ENCODE measurements at places on chromosomes 4 and X.

GRCh38 chr4:75736862-75737261 is 12.5 kb downstream of the USO1 start:
- DNase-seq: no peak

DNA sequence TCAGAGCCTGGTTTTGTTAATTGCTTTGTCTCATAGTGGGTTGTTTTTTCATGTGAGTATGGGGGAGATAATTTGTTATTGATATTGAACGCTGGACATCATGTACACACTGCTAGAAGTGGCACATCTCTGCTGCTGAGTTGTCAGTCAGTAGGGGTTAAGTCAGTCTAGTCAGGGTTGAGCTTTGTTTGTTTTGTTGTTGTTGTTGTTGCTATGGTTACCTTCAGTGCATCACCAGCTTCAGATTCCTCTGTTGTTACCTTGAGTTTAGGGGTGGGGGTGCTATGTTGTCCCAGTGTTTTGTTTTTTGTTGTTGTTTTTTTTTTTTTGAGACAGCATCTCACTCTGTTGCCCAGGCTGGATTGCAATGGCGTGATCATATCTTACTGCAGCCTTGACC is 9.9 kb downstream of the YIPF6 start:
- no peak for DNase-seq

DNA sequence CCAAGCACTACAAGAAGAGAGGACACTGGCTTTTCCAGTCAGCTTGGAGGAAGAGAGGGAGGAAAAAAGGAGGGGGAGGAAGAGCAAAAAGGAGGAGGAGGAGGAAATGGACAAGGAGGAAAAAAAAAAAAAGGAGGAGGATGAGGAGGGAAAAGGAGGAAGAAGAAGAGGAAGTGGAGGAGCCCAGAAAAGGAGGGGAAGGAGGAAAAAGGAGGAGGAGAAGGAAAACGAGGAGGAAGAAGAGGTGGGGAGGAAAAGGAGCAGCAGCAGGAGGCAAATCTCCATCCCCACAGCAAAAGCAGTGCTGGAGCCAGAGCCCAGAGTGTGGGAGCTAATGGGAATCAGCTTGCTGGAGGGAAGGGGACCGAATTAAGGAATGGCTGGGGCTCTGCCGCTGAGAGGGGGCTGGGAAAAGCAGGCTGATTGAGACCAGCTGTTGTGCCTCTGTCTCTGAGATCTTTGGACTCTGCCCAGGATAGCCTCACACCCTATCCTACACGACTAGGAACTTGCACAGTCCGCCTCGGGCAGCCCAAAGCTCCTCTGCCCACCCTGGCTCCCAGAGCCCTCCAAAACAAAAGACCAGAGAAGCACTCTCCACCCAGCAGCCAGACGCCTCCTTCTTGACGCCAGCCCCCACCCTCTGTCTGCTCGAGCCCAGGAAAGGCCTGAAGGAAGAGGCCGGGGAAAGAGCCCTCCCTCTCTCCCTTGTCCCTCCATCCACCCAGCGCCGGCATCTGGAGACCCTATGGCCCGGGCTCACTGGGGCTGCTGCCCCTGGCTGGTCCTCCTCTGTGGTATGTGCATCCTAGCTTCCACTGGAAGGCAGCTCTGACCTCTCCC is at the start of gene XPNPEP2:
TSS of gene XPNPEP2 (plus strand) at position 514 of the 843 bp plus-strand sequence. CDS start at position 749, 235 bp downstream.
- no peak for DNase-seq

DNA sequence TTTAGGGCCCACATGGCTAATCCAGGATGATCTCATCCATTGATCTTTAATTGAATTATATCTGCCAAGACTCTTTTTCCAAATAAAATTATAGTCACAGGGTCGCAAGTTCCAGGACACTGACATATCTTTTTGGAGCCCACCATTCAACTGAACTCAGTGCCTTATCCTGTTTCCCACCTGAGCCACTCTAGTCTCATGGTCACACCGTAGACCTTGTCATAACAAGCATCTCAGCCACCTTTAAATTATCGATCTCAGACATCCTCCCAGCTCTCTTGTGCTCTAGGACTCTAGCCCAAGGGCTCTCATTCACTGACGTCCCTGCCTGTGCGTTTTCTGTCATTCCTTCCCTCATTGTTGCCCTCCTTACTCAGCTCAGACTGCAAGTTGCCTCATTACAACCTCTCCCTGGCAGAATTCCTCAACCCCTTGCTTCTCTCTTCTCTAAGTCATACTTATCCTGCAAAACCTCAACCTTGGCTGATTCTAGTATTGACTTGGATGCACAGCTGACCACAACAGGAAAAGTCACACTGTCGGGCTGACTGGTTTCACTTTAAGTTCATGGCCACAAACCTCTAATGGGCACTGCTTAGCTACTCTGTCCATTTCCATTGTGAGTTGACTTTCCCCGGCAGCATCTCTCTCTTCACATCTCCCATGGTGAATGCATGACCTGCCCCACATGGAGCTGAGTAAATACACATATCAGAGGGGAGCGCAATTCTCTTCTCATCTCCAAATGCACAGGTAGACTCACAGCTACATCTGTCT is 91.0 kb upstream of the TRIM2 start:
- no peak for DNase-seq

- DNase-seq: peak; percentile 25
These were observed at the start of gene TRIM61 for GRCh38 chr4:164977243-164978164. Gene TRIM61, minus strand, starts transcription at chr4:164977657. Its CDS starts 7,655 bp downstream, at chr4:164970002.

GRCh38 chrX:44698357-44698756 is 145.5 kb upstream of the DUSP21 start:
- DNase-seq: no peak

DNA sequence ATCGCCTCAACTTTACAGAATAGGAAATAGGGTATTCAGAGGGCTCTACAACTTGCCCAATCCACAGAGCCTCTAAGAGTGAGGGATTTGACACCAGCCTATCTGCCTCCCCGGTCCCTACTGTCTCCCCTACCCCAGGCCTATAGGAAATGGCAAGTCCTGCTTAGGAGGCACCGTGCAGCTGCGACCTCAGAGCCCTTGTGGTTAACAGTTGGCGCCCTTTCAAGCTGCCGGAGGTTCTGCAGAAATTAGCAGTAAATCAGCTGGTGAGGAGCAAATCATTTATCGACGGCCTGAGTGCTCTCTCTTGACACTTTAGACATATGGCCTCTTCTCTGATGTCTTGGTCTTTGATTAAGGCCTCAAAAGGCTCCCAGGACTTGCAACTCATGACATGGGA is 96.9 kb downstream of the CLNK start:
- DNase-seq: no peak

GRCh38 chr4:110543577-110543976 is 67.6 kb downstream of the ENPEP start:
- no peak for DNase-seq

- no peak for DNase-seq
These were observed 991.5 kb downstream of the ADGRL3 start for GRCh38 chr4:62191451-62192240.

- no peak for DNase-seq
These were observed 723 bp downstream of the TMEM192 start for GRCh38 chr4:165111906-165112367.

GRCh38 chr4:180993244-180993836 is 1249.9 kb upstream of the TENM3 start:
- DNase-seq: no peak

GRCh38 chrX:15310117-15310516 is 5.3 kb downstream of the ASB11 start:
- DNase-seq: no peak

GRCh38 chr4:54102531-54103106 is 2.7 kb downstream of the GSX2 start:
- no peak for DNase-seq

DNA sequence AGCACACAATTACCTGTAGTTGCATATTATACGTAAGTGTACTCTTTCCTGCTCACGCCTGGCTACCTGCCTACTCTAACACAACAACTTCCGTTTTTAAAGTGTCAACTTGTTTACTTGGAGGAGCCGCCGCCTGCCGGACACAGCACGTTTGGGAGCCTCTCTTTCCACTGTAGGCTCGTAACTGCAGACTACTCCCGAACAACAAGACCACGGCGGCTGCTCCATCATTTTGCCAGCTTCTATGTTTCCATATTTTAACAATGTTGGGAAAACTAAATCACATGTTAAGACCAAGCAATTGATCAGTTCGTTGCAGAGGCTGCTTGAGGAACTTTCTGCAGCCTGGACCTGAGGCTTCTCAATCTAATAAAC is 841 bp downstream of the MTNR1A start:
- DNase-seq: no peak

DNA sequence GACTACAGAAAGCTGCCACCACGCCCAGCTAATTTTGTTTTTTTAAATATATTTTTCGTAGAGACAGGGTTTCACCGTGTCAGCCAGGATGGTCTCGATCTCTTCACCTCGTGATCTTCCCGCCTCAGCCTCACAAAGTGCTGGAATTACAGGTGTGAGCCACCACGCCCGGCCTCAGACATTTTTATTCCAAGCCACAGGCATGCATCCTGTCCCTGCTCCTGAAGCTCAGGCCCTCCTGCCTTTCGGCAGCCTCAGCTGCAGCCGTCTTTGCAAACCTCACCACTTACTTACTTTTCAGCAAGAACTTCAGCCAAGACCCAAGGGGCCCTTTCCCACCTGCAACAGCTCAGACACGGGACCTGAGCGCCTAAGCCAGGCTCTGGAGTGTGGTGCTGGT is 26.0 kb downstream of the FAM53A start:
- no peak for DNase-seq

DNA sequence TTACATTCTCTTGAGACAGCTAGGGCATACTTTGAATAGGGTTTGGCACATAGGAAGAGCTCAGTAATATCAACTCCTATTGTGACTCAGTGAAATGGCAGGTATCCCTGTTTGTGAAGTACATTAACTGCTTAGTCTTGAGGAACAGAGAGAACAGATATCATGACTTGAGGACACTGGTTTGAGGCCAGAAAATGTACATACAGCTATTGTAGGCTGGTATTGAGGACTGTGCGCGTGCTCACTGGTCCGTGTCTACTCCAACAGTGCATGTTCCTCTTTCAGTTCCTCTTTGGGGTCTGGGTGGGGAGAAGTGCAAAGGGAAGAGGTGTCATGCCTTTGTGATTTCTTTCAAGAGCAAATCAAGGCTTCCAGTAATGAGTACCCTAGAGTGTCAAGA is 34.6 kb upstream of the TBC1D9 start:
- DNase-seq: no peak

GRCh38 chrX:50343917-50344316 is 126.7 kb downstream of the DGKK start:
- DNase-seq: no peak

GRCh38 chr4:4481399-4481994 is 60.4 kb downstream of the STX18 start:
- no peak for DNase-seq

GRCh38 chrX:4800756-4801155 is 1087.3 kb upstream of the PRKX start:
- no peak for DNase-seq

- DNase-seq: no peak
These were observed 68.3 kb upstream of the PGM2 start for GRCh38 chr4:37758226-37758625.

DNA sequence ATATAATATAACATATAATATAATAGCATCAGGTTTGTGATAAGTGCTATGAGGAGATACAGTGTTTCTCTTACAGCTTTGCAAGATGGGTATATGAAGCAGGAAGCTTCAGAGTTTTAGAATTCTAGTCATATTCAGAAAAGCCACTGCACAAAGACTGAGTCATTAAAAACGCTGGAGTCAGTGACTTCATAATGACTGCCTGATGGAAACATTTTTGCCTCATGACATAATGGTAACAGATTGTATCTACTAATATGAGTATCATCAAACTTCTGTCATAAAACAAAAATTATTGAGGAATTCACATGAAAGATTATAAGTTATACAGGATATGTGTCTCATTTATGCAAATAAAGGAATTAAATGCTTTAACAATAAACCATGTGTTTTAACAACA is 46.8 kb downstream of the EPHA5 start:
- no peak for DNase-seq

DNA sequence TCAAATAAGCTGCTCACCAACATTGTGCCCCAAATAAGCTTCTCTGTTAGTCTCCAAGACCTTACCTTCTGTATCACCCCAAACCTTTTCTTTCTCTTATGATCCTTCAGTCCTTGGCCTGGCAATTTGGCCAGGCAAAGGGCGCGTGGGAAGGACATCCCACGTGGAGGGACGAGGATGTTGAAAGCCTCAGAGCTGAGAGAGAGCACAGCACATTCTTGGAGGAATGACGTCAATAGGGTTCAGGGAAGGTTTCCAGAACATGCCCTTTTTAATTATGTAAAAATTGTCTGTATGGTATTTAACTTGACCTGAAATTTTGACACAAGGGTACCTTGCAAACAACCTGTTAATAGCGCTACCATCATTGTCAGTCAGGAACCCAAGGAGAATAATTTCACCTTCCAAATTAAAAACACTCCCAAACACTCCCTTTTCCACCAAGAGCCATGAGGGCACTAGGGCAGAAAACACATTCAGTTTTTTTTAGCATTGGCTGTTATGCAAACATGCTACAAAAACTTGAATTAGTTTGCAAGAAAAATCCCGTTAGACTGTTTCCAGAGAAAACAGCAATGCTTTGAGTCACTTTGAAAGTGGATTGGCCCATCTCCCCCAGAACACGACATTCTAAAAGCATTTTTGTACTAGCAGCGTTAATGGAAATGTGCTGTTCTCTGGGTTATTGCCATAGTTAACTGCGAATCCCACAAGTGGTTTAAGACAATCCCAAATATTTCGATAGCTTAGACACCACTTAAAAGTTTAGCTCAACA is 183.2 kb upstream of the PUDP start:
- no peak for DNase-seq

- no peak for DNase-seq
These were observed 7.6 kb downstream of the ANOS1 start for GRCh38 chrX:8724300-8724699.

DNA sequence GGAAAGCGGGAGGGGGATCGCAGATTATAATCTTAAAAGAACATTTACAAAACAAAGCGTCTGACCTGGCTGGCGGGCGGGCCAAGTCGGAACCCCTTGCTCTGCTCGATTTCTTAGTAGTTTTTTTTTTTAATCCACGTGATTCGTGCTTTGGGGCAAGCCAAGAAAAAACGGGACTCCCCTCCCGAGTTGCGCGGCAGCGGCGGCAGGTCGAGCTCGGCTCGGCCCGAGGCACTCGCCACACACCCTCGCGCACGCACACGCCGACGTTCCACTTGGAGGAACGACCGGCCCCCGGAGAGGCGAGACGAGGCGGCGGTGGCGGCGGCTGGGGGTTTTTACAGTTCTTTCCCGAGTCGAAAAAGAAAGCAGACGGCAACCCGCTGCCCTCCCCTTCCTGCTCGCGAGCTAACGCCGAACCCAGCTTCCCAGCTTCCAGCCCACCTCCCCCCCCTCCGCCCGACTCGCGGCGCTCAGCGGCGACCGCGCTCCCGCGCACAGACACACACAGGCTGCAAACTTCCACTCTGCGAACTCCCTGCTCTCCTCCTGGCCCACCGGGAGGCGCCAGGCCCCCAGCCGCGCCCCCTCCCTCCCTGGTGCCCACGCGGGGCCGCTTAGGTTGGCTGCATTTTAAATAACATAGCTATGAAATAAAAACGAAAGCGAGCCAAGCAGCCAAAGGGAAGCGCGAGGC is 1.2 kb downstream of the BCOR start:
- peak; percentile 35 for DNase-seq

- no peak for DNase-seq
These were observed 102.1 kb downstream of the ITIH6 start for GRCh38 chrX:54695816-54696487.

- DNase-seq: no peak
These were observed 4.6 kb downstream of the PNMA5 start for GRCh38 chrX:152989292-152989658.

- no peak for DNase-seq
These were observed 171.1 kb upstream of the ANKRD50 start for GRCh38 chr4:124883632-124884031.

- no peak for DNase-seq
These were observed 57.0 kb downstream of the HPGDS start for GRCh38 chr4:94285666-94286065.
